ENCODE measurements at places on chromosomes 1 and 21.

DNA sequence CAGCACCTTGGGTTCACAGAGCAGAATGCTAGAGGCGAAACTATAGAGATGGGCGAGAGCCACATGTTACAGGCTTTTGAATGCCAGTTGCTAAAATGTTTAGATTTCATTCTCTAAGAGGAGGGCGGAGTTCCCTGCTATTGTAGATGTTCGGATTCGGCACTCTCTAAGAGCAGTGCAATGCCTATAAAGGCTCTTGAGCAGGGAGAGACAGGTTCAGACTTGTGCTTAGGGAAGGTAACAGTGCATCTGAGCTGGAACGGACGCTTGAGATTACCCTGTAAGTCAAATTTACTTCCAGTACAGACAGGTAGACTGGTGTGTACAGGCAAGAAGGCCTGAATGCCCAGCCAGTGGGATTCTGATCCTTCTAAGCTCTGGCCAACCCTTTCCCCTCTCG, 15.3 kb downstream of the LURAP1 start:
- no peak for DNase-seq

GRCh38 chr1:9240914-9241820, 6.6 kb downstream of the H6PD start:
- no peak for DNase-seq

- DNase-seq, result no peak
These were observed 5.0 kb downstream of the SLC25A44 start for GRCh38 chr1:156198831-156199349.

DNA sequence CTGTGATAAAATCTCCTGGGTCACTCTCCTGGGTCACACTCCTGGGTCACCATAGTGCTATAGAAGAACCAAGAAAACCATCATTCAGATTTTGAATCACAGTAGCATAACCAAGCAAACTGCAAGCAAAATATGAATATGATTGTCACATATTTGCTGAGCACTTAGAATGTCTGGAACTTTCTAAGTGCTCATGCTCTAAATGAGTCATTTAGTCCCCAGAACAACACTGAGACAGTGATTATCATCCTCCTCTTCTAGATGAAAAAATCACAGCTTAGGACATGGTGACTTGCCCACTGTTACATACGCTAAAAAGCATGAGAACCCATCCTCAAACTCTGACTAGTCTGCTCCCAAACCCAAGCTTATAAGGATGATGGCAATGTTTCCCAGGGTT, 39.5 kb upstream of the DDAH1 start:
- DNase-seq, result no peak

- no peak for DNase-seq
These were observed 31.7 kb downstream of the ELK4 start for GRCh38 chr1:205600085-205600484.

DNA sequence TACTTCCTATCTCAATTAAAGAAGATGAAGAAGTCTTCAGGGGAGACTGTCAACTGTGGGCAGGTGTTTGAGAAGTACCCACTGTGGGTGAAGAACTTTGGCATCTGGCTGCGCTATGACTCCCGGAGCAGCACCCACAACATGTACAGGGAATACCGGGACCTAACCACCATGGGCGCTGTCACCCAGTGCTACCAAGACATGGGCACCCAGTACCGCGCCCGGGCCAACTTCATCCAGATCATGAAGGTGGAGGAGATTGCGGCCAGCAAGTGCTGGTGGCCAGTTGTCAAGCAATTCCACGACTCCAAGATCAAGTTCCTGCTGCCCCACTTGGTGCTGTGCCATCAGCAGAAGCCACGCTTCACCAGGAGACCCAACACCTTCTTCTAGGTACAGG, 15.5 kb upstream of the RNF19B start:
- DNase-seq, result no peak

DNA sequence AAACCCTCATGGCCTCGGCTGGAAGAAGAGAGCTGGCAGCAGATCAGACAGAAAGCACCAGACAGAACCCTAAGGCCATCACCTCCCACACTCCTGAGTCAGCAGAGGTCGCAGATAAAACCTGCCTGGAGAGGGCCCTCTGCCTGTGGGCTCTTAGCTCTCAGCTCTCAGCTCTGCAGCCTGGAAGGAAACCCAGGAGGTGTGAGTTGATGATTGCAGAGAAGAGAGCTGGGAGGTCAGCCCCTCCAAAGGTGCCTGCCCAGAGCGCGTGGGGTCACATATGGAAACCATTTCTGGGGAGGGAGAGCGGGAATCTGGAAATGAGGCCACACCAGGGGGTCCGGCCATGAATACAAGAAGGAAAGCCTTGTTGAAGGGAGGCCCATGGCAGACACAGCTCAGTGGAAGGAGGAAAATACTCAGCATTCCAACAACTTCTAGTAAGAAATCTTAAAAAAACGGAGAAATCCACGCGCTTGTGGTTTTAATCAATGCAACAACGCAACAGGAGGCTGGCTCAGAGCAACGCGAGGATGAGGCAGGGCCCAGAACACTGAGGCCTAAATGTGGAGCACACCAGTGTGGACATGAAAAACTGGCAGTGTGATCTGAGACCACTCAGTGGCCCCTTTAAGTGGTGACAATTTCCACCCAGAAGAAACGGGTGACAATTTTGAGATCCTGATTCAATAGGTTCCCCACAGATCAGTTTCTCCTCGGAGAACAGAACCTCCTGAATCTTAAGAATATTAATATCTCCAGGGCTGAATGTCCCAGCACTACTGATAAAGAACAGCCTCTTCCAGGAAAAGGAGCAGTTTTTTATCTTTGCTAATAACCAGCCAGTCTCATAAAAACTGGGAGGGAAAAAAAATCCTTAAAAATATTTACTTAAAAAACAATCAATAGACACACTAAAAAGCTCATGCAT, 45.7 kb downstream of the PSMG1 start:
- no peak for DNase-seq

DNA sequence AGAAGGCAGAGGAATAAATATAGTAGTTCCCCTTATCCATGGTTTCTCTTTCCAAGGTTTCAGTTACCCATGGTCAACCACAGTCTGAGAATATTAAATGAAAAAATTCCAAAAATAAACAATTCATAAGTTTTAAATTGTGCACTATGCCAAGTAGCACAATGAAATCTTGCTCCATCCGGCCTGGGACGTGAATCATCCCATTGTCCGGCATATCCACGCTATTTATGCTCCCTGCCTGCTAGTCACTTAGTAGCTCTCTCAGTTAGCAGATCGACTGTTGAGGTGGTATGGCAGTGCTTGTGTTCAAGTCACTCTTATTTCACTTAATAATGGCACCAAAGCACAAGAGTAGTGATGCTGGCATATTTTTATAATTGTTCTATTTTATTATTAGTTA, 58.6 kb upstream of the ARHGAP29 start:
- peak; percentile 51 for DNase-seq

DNA sequence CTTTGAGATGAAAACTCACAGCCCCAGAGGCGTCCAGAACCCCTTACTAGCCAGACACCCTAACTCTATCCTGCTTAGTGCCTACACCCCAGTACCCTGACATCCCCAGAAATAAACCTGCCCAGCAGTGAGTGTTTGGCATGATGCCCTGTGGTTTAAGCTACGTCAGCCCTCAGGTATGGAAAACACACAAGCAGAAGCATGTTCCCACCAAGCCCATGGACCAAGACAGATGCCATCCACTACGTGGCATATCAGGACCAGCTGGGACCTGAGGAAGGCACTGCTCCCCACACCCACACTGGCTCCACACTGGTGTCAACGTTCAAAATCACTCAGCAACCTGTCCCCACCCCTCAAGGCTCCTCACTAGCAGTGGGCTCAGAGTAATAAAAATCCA, 116.4 kb downstream of the SYT2 start:
- DNase-seq, result no peak

GRCh38 chr1:103447471-103447870, 78.0 kb upstream of the RNPC3 start:
- DNase-seq, result no peak

GRCh38 chr1:9900142-9901043, 9.7 kb downstream of the CTNNBIP1 start:
- no peak for DNase-seq

DNA sequence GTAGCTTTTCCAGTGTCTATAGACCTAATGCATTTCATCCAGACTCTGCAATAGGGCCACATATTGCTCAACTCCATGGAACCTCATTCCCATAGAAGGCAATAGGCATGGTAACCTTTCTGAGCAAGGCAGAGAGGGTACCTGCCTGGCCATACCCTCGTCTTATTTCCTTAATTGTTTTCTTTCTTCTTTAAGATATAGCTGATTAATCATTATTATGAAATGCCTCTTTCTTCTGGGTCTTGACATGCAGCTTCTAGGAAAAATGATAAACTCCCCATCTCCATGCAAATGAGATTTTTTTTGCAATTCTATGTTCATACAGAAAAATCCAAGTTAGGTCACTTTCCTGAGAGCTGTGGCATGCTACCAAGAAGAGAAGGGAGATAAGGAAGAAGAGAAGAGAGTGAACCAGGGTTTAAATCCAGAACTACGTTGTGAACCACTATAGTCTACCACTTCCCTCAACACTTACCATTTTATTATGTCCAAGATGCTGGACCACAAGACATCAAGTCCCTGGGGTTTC, 33.0 kb upstream of the IL20 start:
- DNase-seq, result no peak

GRCh38 chr1:228140724-228141225, 696 bp downstream of the GUK1 start:
- no peak for DNase-seq

- DNase-seq, result no peak
These were observed 8.1 kb downstream of the CELA2B start for GRCh38 chr1:15483971-15484370.

GRCh38 chr1:220274251-220274855, 2.1 kb upstream of the RAB3GAP2 start:
- no peak for DNase-seq

GRCh38 chr21:32044205-32045180, 171.7 kb downstream of the HUNK start:
- DNase-seq, result peak; percentile 10

DNA sequence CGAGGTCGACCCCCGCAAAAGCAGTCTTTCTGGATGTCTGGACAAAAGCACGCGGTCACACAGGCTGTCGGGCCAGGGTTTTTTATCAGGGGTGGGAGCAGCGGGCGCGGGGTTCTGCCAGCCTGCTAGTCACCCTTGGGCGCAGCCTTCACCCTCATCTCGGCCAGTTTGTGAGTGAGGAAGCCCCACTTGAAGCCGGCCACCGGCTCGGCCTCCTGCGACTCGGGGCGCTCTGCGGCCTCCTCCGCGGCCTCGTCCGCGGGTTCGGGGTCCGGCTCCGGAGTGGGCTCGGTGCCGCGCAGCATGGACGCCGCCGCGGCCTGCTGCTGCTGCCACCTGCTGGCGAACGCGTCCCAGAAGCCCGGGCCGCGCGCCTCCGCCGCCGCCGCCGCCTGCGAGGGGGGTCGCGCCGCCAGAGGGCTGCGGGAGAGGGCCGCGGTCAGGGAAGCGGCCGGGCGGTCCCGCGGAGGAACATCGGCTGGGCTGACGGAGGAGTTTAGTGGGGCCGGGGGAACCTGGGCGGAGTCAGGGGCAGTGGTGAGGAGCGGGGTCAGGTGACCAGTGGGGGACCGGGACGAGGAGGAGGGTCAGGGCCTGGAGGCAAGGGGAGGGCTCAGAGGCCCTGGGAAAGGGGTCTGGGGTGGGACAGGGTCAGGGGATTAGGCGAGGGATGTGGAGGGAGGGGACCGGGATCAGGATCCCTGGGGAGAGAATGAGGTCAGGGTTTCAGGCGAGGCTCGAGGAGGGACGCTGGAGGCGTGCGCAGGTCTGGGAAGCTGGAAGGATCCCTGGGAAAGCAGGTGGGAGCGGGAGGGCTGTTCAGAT, 4.5 kb downstream of the C1orf232 start:
- no peak for DNase-seq

GRCh38 chr1:114677691-114678090, 7.8 kb upstream of the DENND2C start:
- DNase-seq, result no peak

DNA sequence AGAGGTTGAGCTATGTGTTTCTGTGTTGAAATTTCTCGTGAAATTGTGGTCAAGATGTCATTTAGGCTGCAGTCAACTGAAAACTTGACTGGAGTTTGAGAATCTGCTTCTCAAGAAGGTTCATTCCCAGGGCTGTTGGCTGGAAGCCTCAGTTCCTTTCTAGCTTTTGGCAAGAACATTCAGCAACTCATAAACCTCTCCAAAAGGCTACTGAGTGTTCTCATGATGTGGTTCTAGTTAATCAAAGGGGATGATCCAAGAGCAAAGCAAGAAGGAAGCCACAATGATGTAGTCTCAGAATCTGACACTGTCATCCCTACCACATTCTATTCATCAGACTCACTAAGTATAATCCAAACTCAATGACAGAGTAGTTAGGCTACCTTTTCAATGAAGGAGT, 66.6 kb downstream of the SPATA6 start:
- peak; percentile 7 for DNase-seq

GRCh38 chr1:176789571-176790090, 326.7 kb downstream of the PAPPA2 start:
- no peak for DNase-seq

DNA sequence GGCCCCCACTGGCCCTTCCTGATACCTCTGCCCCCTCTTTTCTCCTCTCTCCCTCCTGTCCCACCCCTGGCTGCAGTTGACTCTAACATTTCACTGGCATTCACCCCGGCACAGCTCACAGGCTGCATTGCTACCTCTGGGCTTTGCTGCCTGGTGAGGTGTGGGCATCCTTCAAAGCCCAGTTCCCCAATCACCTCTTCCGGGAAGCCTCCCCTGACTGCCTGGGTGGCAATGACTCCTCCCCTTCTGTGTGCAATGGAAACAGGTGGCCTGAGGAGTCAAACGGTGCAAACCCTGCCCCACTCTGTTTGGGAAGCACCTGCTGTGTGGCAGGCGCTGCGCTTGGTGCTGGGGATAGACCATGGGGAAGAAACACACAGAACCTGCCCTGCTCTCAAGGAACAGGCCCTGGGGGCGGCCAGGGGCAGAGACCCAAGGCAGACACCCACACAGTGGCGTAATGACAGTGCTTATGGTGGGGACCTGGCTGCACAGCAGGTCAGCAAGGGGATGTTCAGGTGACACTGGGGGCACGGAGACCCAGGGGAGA, 39.3 kb upstream of the POFUT2 start:
- no peak for DNase-seq

DNA sequence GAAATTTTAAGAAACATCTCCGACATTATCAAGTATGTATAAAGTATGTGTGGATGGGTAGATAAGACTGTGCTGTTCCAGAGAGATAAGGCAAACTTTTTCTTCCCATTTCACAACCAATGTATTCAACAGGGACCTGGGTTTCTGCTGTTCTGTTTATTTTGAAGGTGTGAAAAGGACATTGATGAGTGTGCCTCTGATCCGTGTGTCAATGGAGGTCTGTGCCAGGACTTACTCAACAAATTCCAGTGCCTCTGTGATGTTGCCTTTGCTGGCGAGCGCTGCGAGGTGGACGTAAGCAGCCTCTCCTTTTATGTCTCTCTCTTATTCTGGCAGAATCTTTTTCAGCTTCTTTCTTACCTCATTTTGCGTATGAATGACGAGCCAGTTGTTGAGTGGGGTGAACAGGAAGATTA, 174.0 kb downstream of the CRB1 start:
- DNase-seq, result no peak

DNA sequence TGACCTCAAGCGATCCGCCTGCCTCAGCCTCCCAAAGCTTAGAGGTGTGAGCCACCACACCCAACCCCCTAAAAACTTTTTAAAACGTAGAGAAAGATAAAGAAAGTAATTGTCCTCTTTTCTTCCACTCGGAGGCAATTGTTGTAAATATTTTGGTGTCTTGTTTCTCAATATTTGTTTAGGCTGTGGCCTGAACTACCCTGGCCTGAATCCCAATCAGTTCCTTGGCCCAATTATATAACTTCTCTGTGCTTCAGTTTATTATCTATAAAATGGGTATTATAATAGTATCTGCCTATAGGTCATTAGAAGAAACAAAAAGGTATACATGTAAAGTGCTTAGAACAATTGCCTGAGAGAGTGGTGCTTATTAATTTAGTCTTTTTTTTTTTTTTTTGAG, 1.8 kb upstream of the ATP5PO start:
- no peak for DNase-seq
